Activated CD4-positive, alpha-beta T cell treated with anti-CD3 and anti-CD28 coated beads, Interleukin-2, amount 50 U/mL, for 1 hour (primary cell): ENCODE measurements at places on chromosomes 3 and 15.

GRCh38 chr3:52881871-52882270 is 15.5 kb downstream of the STIMATE start:
- DNase-seq: no peak

DNA sequence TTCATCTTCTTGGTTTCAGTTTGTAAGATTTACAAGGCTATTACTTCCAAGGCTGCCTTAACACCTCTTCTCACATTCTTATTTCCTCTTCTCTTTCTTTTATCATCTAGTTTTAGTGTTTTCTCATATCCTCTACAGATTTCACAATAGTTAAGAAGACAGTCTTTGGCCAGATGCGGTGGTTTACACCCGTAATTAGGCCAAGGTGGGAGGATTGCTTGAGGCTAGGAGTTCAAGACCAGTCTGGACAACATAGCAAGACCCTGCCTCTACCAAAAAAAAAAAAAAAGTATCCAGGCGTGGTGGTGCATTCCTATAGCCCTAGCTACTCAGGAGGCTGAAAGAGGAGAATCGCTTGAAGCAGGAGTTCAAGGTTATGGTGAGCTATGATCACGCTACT is 3.5 kb upstream of the ALDH1A2 start:
- no peak for DNase-seq

DNA sequence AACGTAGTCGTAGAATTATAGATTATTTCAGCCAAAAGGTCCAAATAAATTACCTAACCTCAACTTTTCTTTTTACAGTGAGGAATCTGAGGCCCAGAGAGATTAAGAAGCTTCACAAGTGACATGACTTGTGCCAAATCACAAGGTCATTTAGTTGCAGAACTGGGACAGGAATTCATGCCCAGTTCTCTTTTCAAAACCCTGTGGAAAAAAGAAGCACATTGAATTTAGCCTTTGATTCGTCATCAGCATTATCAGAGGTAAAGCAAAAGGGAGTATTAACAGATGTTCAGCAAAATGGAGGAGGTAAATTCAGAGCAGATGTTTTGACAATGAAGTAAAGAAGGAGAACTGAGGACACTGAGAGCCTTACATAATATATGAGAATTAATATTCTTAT is 4.5 kb downstream of the SERPINI2 start:
- DNase-seq: no peak

- DNase-seq: no peak
Measured at GRCh38 chr3:101423984-101424888, 88.8 kb downstream of the SENP7 start.

GRCh38 chr15:94626949-94627348 is 395.6 kb downstream of the MCTP2 start:
- no peak for DNase-seq

- DNase-seq: no peak
Measured at GRCh38 chr15:75720787-75721479, 8.3 kb upstream of the CSPG4 start.

- no peak for DNase-seq
Measured at GRCh38 chr3:195150181-195151118, 120.5 kb downstream of the XXYLT1 start.

DNA sequence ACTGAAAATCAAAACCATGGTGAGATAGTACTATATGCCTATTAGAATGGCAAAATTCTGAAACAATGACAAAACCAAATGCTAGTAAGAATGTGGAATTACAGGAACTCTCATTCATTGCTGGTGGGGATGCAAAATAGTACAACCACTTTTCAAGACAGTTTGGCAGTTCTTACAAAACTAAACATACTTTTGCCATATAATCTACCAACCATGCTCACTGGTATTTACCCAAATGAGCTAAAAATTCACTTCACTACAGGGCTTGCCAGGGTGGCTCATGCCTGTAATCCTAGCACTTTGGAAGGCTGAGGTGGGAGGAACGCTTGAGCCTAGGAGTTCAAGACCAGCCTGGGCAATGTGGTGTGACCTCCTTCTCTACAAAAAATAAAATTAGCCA is 40.0 kb downstream of the MYO9A start:
- no peak for DNase-seq

DNA sequence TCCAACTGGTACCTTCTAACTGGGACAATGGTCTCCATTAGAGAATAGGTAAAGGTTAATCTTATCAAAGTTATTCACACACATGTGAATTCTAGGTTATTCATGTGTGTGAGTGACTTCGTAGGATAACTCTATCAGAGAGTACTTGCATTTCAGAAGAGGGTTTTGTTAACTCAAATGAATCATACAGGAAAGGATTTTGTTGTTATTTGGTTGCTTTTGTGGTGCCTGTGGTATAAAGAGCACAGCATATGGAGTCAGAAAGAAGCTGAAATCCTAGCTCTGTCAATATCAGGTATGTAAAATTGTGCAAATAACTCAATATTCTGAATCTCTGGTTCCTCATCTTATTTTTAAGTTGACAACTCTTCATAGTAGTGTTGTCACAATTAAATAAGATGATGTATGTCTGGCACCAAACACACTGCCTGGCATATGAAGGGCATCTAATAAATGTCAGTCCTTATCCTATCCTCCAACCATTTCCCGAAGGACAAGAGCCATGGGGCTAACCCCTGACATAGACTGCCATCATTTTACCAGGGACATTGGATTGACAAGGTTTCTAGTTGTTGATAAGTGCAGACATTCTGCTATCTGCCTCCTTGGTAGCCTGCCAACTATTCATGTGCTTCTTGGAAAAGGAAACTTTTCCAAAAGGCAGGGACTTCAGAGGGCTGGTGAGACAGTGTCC is 48.7 kb upstream of the CMSS1 start:
- DNase-seq: no peak

DNA sequence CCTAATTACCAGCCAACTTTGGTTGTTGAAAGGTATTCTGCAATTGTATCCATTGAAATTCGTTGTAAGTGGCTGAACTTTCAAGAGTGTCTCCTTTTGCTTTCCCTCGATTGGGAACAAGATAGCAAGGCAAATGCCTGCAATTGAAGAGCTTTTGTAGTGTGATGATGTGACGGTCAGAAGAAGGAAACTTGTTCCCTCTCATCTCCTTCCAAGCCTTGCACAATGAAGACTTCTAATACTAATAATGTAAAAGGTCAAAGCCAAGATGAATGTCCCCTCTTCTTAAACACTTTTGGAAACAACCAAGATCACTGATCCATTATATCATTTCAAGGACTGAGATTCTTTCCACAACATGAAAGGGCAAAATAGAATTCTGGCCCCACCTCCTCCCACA is 101.9 kb upstream of the LMCD1 start:
- DNase-seq: no peak

DNA sequence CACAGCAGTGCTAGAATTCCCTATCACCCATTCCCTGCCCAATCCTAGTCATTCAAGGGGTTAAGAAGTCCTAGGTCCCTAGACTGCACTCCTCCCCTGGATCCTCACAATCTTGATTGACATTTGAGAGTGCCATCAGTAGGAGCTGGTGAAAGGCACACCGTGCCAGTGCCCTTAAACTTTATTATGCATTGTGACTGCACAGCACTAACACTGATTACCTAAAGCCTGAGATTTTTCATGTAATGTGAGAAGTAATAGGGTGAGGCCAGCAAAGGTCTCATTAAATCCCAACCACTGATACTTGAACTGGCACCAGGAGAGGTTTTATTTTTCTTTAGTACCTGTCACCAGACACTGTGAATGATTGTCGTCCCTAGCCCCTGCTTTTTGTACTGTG is 16.3 kb downstream of the GXYLT2 start:
- DNase-seq: no peak

DNA sequence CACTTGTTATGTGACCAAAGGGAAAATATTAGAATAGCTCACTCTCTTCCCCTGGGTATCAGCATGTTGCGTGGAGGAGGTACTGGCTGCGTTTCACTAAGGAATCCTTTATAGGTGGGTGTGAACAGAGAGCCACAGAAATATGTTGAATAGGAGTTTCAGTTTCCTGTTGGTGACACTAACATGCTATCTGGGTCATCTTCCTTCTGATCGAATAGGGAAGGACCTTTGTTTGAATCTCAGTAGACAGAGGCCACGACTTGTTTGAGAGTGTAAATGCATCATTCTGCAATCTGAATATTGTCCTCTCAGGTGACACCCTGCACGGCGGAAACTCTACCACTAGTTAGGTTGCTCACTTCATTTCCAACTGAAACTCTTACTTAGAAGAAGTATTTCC is 157.9 kb upstream of the SLC2A2 start:
- DNase-seq: no peak

DNA sequence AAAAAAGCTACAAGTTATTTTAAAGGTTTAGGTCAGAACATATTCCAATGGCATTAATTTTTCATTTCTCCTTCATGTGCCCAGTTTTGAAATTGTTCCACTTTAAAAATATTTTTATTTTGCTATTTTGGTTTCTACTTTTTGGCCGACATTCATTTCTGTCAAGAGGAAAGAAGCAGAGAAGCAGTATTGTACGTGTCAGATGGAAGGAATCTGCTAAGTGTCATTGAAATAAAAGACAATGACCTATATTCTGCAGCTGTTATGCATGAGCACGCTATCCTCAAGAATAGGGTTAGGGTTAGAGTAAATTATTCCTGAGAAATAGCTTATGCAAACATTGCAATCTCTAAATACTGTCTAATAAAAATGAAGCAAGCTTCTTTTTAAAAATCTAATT is 941.7 kb downstream of the TUSC7 start:
- DNase-seq: no peak

DNA sequence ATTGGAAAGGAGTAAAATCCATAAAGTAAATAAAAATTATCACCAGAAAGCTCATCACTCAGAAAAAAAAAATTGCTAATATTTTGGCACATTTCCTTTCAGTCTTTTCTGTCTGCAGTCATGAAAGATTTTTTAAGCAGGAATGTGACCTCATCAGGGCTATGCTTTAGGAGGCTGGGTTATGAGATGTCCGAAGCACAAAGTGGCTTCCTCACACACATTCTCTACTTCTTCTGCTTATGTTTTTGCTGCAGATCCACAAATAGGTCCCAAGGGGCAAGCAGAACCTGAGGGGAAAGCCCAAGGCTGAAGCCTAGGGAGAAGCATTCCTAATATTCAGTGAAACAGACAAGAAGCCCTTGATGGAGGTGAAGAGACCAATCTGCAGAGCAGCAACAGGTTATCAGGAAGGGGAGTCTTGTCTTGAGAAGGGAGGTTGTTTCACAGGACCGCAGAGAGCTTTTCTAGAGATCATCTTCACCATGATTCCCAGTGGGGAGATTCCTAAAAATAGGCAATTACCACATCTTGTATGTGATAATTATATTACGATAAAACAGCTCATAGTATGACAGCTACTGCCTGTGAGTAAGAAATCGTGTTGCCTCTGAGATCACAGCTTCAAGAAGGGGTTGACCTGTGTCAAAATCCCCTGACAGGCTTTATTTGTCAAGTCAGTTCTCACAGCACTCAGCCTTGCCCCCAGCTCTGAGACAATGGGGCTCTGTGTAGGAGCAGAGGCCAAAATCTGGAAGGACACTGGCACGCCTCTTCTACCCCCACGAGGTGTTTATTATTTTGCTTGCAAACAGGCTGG is 60.5 kb downstream of the IGF2BP2 start:
- no peak for DNase-seq

- no peak for DNase-seq
Measured at GRCh38 chr3:99236576-99236975, 335.1 kb upstream of the DCBLD2 start.

GRCh38 chr3:104066658-104067057 is 1300.1 kb upstream of the ALCAM start:
- no peak for DNase-seq

DNA sequence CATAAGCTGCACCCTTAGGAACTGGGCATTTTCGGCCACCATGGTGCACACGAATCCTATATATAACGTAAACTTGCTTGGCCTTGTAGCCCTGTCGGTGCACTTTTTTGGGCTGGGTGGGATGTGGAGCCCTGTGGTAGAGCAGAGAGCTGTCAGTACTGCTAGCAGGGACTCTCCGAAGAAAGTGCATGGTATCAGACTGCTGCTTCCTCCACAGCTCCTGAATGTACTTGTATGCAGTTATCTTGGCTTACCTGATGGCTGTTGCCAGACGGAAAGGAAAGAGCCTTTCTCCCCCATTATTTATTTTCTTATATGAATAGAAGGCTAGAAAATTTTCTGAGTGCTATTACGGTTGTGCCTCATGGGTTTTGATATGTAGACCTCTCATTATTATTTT is 8.4 kb downstream of the GALK2 start:
- DNase-seq: no peak

DNA sequence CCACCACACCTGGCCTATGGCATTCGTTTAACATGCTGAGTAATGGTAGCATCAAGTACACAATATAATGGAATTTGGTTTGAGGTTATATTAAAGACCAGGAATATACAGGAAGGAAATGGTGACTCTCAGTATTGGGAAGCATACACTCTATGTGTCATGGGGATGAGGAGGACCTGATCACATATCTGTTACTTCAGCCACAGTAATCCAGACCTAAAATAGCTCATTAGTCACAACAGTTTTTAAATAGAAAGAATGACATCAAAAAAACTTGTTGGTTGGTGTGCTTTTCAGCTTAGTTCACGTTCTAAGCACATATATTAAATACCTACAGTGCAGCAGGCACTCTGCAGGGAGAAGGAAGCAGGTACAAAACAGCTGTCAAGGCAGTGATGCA is 52.5 kb upstream of the ATP2C1 start:
- no peak for DNase-seq

DNA sequence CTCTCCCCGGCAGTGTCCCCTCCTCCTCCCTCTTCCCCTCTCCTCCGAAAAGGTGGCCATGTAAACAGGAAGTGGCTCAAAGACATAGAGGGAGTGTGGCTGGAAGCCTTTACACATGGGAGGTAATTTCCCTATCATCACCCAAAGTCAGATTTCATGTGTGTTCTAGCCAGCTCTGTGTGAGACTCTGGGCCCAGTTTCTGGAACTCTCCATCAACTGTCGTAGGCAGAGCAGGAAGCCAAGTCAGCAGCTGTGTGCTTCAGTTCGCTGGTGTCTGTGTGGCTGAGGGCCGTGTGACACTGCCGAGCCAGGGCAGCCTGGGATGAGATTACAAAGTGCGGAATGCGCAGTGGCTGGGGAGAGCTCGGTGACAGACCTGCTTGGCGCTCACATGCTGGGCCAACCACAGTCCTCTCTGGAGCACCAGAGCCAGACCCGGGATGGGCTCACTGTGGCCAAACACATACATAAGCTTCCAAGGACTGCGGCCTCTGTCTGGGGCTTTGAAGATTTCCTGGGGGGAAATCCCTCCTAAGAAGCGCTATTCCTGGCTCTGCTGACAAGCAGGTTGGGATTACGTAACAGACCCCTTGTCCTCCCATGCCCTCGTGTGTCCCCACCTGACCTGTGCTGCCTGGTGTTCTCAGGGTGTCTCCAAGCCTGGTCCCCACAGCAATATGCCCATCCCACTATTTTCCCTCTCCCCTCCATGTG is 50.7 kb downstream of the UMPS start:
- DNase-seq: no peak

- DNase-seq: no peak
Measured at GRCh38 chr3:190825386-190826016, 37.0 kb downstream of the GMNC start.
